Fibroblast of skin of abdomen (primary cell): ENCODE measurements at places on chromosomes 16 and 17.

GRCh38 chr16:86362155-86362849 is 148.0 kb upstream of the FOXF1 start:
- no peak for DNase-seq

DNA sequence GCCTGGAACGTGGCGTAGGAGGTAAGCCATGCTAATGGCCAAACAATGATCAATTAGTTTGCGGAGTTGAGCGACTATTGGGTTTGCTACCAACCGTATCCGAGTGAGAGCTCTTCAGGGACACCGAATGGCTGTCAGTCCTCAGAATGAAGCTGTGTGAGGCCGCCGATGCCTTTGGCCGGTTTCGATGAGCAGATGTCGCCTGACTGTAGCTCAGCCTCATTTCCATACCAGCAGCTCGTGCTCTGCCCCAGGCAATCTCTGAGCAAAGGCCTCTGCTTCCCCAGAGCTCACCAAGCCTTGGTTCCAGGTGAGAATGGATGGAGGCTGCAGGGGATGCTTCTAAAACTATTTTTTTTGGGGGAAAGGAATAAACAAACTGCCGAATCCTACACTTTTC is 111.7 kb upstream of the HS3ST4 start:
- no peak for DNase-seq

DNA sequence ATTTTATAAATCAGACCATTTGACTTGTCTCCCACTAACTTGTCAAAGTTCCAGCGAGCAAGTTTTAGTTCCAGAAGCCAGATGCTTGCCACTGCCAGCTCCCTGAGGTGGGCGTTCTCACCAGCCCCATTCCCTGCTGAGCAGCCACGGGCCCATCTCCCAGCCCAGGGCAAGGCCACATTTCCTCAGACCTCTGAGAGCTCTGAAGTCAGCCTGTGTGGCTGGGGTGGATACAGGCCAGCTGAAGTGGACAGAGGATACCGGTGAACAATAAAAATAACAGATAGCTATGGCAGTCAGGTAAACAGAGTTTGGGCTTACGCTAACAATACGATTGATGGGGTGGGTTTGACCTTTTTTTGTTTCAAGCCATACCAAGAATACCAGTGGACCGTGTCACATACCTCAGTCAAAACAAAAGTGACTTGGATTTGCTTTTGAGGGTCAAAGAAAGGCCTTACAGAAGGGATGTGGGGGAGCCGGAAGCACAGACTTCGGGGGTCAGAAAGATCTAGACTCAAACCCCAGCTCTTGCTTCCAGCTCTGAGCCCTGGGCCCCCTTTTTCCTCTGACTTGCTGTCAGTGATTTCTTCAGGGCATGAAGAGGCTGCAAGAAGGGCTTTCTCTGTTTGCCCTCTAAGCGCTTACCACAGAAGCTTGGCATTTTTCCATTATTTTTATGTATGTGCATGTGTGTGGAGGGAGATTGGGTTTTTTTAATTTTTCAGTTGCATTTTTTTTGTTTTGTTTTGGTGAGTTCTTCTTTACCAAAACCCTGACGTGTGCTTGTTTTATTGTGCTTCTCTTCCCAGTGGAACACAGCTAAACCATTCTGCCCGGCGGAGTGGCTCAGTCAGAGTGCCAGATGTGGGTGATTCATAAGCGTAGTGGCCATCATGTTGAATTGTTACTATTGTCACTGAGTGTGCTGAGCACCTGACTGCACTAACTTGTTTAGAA is 109.9 kb downstream of the GNAO1 start:
- peak; percentile 65 for DNase-seq

- no peak for DNase-seq
Measured at GRCh38 chr16:84941921-84942320, 69.4 kb downstream of the ZDHHC7 start.

DNA sequence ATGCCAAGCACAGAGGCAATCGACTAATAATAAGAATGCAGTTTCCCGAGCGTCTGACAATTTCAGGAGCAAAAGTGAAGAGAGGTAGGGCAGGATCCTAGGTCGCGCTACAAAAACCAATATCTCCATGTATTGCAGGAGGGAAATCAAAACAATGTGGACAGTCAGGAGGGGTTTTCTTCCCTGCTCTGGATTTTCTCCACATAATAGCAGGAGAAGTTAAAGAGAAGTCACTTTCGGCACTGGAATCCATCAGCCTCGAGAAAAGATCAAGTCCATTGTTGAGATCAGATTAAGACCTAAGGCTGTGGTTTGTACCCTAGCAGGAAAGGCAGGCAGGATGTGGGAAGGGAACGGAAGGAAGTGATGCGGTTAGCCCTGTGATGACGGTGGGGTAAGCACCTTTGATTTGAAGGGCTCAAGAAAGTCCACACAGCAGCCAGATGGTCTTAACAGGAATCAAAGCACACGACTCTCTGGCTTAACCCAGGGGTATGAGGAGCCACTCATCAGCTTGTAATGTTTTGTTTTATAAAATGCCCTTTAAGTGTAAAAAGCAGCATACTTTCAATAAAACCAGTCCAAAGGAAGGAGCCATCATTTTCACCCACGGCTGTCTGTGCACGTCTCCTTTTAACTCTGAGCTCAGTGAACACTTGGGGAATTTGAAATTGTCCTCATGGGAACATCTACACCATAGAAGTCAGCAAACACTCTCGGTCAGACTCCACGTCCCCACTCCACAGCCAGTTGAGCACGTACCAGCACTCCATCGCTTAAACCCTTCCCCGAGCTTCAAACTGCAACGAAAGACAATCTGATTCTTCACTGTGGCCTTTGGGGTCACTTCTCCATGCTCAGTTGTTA is 15.8 kb upstream of the AKTIP start:
- peak; percentile 69 for DNase-seq

DNA sequence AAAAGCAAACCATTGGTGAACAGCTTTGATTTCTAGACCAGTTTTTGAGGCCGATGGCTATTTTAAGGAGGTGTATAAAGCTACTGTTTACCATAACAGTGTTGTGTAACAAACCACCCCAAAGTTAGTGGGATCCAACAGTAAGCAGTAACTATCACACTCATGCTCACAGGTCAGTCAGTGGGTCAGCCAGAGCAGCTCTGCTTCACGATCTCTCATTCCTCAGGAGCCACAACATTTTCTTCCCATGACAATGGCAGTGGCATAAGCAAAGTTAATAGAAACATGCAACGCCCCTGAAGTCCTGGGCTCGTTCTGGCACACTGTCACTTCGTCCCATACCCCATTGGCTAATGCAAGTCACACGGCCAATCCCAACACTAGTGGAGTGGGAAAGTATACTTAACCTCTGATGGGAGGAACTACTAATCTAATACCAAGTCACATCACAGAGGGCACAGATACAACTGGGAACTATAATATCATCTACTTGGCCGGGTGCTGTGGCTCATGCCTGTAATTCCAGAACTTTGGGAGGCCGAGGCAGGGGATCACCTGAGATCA is 28.0 kb upstream of the B4GALNT2 start:
- no peak for DNase-seq

DNA sequence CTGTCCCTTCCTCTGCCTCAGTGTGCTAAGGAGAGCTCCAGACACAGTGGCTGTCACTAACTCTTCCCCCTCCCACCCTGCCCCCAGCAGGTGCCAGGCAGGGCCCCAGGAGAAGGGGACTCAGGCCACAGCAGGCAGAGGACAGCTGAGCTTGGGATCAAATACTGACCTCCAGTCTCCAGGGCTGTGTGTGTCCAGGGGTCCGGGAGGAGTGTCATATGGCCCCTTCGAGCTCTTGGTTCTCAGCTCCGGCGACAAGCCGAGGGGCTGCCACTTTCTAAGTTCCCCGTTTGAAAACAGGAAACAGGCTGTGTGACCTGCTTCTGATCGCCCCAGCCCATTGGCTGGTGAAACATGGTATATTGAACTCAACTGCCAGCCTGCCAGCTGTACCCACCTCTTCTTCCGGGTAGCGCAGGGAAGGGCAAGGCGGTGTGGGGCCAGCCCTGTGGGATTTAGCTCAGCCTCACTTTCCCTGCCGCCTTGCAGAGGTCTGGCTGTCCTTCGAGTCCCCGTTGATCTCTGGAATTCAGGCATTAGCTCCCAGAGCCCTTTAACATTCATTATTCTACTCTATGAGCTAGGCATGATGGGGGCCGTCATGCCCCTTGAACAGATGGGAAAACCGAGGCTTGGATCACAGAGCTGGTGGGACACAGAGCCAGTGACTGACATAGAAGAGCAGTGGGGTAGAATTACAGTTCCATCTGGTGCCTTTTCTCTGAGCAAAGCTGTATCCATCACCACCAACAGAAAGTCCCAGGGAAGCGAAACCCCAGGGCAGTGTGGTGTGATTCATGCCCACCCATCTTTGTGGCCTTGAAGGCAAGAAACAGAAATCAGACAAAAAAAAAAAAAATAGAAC is at the start of gene SNX20:
TSS of gene SNX20 (minus strand) at position 292 of the 865 bp plus-strand sequence. CDS start 3,786 bp downstream, outside the sequence.
- DNase-seq, result no peak

GRCh38 chr17:42373896-42374295 is 14.3 kb downstream of the STAT3 start:
- no peak for DNase-seq
